ENCODE measurements at places on chromosomes 3 and 15.

DNA sequence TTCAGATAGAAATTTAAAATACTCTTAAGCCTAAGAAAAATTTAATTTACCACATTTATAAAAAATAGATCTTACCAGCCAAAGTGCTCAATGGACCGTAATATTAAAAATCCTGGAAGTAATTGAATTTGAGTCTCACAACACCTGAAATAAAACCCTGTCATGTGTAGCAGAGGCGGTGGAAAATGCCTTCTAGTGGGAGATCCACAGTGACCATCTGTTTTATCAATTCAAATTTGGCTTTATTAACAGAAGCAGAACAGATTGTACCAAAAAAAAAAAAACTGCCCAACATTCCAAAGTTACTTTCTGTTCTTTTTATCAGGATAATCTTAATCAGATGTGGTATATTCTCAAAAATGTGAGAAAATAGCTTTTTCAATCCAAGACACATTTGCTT, 71.7 kb downstream of the DMXL2 start:
- no peak for DNase-seq

DNA sequence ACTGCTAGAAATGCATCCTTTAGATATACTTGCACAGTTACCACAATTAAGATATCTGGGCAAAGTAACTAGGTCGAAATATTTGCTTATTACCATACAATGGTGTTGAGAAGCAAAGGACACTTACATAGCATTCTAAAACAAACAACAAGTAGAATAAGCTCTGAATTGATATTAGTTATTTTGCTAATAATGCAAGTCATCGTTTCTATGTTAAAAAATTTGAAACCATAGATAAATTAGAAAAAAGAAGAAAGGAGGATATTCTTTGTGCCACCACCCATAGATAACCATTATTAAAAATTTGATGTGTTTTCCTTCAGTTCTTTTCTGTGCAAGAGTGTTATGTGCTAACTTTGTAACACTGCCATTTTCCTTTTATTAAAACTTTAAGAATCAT, 435.3 kb downstream of the RBMS3 start:
- DNase-seq, result no peak

DNA sequence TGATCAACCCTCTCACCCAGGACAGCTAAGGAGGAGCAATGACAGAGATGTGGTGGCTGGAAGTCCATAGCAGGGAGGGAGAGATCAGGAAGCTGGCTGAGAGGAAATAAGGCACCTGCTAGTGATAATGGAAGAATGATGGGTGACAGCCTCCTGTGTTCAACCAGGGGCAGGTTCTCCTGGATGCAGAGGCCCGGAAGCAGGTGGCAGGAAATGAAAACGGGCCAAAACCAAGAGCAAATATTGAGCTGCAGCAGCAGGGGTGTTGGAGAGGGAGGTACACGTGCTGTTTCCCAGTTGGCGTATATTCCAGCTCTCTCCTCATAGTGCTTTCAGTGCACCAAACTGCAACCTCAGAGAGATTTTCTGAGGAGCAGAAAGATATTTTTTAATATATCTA, 213.4 kb upstream of the TBL1XR1 start:
- DNase-seq, result no peak

DNA sequence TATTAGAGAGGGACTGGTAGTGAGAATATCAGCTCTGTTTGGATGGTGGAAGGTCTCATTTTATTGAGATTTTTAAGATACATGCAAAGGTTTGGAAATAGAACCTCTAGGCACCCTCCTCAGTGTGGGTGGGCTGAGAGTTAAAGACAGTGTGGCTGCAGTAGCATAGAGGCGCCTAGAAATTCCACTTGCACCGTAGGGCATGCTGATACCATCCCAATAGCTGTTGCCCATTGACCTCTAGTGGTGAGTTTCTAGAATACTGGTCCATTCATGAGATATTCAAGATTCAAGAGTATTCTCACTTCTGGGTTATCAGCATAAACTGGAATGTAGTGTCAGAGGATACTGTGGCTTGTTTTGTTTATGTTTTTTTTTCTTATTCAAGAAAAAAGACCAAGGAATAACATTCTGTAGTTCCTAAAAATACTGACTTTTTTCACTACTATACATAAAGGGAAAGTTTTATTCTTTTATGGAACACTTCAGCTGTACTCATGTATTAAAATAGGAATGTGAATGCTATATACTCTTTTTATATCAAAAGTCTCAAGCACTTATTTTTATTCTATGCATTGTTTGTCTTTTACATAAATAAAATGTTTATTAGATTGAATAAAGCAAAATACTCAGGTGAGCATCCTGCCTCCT, 87.2 kb downstream of the TGFBR2 start:
- no peak for DNase-seq

GRCh38 chr3:34213478-34213877, 415.0 kb downstream of the PDCD6IP start:
- no peak for DNase-seq

- DNase-seq, result no peak
Observed at GRCh38 chr3:184816614-184817013, 4.6 kb downstream of the VPS8 start.

GRCh38 chr15:77611767-77612166, 20.9 kb downstream of the LINGO1 start:
- DNase-seq, result no peak

GRCh38 chr3:187327845-187328244, 36.3 kb upstream of the MASP1 start:
- DNase-seq, result no peak

DNA sequence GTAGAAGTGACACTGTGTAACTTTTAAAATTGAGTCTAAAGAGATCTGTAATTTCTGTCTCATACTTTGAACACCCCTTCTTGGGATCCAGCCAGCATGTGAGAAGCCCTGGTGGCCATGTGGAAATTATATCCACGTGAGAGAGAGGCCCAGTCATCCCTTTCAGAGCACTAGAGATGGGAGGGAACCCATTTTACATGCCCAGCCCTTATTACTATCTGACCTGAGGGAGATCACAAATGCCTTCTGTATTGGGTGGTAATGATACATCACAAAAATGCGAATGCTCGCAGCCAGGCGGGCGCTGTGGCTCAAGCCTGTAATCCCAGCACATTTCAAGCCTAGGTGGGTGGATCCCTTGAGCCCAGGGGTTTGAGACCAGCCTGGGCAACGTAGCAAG, 27.3 kb upstream of the TRAK1 start:
- DNase-seq, result no peak

DNA sequence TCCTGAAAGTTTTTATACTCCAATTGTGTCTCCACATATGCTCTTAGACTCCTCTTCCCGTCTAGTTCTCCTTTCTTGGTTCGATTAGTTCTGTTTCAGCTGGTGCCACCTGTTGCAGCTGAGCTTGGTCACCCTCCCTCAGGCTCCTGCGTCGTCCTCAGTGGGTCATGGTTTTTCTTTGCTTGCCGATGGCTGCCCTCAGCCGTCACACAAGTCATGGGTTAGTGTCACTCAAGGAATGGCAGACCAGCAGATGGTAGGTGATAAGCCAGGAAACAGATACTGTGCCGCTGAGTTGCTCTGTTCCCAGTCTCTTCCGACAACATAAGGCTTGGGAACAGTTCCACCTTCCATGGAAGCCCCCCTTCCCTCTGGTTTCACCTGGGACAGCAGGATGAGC, 109.9 kb downstream of the IGF1R start:
- DNase-seq, result no peak

- DNase-seq, result no peak
Observed at GRCh38 chr3:189664311-189664710, 33.1 kb downstream of the TP63 start.

GRCh38 chr3:186044968-186045367, 63.9 kb downstream of the ETV5 start:
- DNase-seq, result no peak

GRCh38 chr3:52528586-52529375, 4.9 kb downstream of the NT5DC2 start:
- DNase-seq, result no peak

GRCh38 chr3:172885704-172886103, 135.2 kb downstream of the ECT2 start:
- no peak for DNase-seq

- DNase-seq, result no peak
Observed at GRCh38 chr3:173275740-173276139, 121.8 kb upstream of the NLGN1 start.

DNA sequence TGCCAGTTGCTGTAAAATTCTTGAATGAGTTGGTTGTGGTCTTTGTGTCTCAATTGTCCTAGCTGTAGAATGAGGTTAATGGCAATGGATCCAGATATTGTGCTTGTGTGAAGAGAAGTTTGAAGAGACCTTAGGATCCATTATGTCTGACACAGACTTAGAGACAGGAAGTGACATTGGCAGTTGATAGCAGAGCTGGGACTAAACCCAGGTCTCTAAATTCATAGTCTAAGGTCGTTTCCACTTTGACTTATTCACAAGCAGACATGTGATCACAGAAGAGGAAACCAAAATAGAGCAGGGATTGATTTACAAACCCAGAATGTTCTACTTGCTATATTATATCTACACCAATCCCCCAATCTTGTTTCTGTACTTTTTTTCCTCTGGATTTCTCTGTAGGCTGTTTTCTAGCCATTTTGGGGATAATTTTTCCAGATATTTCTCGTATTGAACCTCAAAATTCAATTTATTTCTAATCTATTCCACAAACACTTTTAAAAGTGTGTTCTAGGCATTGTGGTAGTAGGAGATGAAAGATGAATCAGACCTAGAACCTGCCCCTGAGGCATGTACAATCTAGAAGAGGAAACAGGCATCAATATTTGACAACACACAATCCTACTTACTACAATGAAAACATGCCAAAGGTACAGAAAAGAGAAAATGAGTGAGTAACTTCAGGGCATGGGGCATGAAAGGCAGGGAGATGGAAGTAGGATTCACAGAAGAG, 123.3 kb downstream of the NFKBIZ start:
- DNase-seq, result no peak

DNA sequence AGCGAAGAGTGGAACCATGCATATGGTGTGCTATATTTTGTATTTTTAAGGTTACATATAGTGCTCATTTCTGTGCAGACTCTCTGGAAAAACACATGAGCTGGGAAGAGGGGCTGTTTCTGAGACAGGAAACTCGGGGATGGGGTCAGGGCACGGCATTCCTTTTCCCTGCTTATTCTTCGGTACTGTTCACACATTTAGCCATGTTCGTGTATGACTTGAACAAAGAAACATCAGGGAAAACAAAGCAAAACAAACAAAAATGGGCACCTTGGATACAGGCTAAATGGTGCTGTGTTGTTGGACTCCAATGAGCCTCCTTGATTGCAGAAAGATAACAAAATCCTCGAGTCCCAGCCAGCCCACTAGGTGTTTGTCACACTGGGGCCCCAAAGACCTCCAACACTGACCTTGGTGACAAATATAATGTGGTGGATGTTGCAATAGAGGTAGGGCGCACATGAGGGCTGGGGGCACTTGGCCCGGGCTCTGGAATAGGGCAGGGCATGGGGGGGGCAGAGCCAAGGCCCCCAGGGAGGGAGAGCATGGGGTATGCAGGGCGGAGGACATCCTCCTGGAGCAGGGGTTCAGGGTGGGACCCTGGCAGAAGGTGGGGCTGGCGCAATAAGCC, 19.3 kb downstream of the DNASE1L3 start:
- no peak for DNase-seq

DNA sequence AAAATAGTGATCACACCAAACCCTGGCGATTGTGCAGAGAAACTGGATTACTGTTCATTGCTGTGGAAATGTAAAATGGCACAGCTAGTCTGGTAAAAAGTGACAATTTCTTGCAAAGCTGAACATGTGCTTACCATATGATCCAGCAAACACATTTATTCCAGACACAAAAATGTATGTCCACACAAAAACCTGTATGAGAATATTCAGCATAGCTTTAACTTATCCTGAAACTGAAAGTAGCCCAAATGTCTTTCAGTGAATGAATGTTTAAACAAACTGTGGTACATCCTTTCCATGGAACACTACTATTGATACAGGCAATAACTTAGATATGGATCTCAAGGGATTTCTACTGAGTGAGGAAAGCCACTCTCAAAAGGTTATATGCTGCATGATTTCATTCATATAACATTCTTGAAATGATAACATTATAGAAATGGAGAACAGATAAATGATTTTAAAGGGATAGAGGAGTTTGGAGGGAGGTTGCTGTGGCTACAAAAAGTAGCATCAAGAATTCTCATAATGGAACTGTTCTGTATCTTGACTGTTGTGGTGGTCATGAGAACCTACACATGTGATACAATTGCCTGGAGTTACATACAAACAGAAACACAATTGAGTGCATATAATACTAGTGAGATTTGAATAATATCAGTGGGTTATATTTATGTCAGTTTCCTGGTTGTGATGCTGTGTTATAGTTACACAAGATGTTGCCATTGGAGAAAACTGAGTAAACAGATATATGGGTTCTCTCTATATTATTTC, 70.7 kb upstream of the DPH6 start:
- DNase-seq, result no peak

- no peak for DNase-seq
Observed at GRCh38 chr15:80695911-80696661, 976 bp downstream of the ABHD17C start.

DNA sequence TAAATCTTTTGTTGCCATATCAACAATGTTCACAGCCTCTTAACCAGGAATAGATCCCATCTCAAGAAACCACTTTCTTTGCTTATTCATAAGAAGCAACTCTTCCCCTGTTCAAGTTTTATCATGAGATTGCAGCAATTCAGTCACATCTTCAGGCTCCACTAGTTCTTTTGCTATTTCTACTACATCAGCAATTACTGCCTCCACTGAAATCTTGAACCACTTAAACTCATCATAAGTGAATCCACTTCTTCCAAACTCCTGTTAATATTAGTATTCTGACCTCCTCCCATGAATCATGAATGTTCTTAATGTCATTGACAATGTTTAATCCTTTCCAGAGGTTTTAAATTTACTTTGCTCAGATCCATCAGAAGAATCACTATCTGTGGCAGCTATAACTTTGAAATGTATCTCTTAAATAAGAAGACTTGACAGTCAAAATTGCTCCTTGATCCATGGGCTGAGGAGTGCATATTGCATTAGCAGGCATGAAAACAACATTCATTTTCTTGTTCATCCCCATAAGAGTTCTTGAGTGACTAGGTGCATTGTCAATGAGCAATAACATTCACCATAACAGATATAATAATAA, 205.9 kb downstream of the DTWD1 start:
- DNase-seq, result no peak

DNA sequence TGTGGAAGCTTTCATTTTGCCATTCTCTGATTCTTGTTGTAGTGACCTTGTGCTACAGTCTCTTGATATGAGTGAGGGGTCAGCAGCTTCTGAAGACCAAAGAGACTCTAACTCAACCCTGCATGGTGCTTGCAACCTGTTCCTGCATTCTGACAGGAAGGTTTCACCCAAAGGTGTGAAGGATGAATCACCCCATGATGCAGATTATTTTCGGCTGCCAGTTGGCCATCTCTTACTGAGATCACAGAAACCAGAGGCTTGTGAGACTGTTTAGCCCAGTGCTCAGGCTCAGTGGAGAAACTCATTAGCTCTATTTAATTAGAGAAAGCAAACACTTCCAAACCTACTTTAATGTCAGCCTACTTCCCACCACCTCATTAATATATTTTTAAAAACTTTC, 29.2 kb upstream of the TPRG1 start:
- DNase-seq, result no peak

- no peak for DNase-seq
Observed at GRCh38 chr3:140863580-140864009, 78.0 kb upstream of the SLC25A36 start.
